ENCODE measurements at places on chromosomes 13 and 19.

- DNase-seq, result no peak
Measured at GRCh38 chr13:92767468-92767867, 459.1 kb upstream of the GPC6 start.

GRCh38 chr19:17448131-17448967 is at the start of gene TMEM221:
Gene TMEM221 (minus strand): TSS chr19:17448668. CDS start chr19:17448462, 206 bp downstream.
- DNase-seq, result no peak

DNA sequence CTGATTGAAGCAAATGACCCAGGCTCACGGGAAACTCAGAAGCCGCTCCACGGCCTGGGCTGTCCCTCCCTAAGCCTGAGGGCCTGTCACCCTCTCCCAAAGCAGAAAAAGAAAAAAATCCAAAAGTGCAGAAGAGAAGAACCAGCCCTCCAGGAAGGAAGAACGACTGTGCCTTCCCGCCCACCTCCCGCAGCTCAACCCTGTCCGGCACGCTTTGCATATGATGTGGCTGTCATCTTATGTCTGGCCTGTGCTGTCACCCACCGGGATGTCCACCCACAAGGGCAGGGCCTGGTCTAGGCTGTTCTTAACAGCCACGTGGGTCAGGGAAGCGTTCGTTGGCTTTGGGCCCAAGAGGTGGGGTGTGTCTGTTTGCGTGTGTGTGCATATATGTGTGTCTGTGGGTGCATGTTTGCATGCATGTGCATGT is 13.7 kb downstream of the ZBTB7A start:
- no peak for DNase-seq

GRCh38 chr13:85283408-85283807 is 515.8 kb downstream of the SLITRK6 start:
- no peak for DNase-seq

DNA sequence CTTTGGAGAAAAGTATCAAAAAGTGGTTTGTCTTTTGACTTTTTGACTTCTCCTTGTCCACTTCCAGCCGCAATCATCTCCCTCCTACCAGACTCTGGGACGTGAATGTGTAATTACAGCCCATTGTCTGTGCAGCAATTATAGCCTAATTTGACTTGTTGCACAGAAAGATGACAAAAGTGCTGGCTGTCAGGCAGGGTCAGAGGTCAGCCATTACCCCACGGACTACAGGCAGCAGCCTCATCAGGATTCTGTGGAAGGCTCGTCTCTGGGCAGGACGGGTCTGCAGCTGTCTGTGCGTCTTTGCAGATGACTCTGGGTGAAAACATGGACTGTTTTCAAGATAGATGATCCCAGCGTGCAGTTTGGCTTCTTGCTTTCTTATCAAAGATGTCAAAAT is 102.2 kb upstream of the EDNRB start:
- DNase-seq, result no peak

GRCh38 chr19:47284324-47284899 is 9.7 kb downstream of the INAFM1 start:
- no peak for DNase-seq

DNA sequence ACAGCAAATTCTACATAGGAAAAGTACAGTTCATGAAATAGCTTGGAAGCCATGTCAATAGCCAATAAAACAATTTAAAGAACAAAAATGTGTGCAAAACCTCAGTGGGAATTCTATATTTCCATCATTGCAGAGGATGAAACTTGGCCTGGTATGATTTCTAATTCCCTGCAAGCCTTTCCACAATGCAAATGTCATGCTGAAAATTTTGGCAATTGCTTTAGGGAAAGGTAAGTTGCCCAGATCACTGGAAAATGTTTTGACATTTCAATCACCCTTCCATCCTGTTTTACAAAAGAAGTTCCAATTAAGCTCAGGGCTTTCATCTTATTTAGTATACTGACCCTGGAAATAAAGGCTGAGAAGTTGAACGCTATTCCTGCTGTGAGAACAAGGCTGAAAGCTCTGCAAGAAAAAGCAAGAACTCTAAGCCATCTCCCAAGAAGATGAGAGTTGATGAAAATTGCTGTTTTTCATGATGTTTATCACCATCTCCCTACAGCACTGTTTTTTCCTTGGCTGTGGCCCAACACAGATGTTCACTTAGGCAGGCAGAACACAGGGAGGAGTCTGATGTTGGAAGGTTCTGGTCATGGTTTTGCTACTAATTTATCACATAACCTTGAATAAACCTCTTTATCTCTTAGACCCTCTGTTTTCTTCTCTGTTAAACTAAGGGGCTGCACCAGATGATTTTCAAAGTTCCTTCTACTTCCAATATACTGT is 263.7 kb downstream of the KCTD12 start:
- DNase-seq, result no peak

DNA sequence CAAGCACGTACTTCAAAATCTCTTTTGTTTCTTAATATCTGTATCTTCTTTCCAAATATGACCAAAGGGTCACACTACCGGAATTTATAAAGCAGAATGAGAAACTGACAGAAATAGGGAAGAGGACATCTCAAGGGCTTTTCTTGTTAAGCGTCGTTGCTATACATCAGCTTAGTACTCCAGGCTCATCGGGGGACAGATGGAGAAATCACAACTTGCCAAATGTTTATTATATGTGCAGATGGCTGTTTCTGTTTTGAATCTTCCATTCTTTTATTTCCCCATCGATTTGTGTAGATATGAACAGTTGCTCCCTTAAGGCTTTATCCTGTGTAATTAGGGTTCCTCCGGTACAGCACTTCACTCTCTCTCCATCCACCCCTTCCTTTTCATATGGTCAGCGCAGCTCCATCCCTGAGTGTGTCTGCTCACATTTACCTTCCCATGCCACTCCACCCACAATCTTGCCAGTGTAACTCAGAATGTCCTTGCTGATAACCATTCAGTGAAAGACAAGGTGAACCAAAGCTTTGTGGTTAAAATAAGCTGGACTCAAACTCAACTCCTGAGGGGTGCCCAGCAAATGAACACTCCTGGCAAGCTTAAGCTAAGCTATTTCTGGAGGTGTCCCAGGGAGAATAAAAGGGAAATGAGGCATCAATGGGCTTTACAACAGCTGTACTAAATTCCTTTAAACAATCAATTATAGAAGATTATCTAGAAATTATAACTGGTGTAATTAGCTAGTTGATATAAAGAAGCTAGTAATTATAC is 51.3 kb downstream of the TBC1D4 start:
- DNase-seq, result no peak
